Kidney (tissue), 22 donors: ENCODE measurements at places on chromosomes 1 and 21. TPM values are rescaled to one million over a fixed set of nuclear protein-coding genes. Genes with fewer than 3 reads are reported as not detected.

Gene SEC16B
- 4.8 TPM for total RNA-seq

Gene ARMH1
- total RNA-seq, result 3.9 TPM

Gene OR6F1
- total RNA-seq, result not detected

Gene B3GALT2
- total RNA-seq, result 0.25 TPM

Gene ZNF683
- total RNA-seq, result 0.25 TPM

Gene CA14
- total RNA-seq, result 0.35 TPM

Gene TEX38
- 0.35 TPM for total RNA-seq

Gene ANXA9
- 3.3 TPM for total RNA-seq

- no peaks in the 10 kb centered on the region for H3K36me3 ChIP-seq
- peaks cover 2% of the 10 kb centered on the region for H3K4me1 ChIP-seq
- no peak overlapping the region for H3K27ac ChIP-seq
- H3K27me3 ChIP-seq, result no peaks in the 10 kb centered on the region
- DNase-seq, result no peak
Measured at GRCh38 chr1:94528299-94528698, 13.3 kb downstream of the F3 start.

DNA sequence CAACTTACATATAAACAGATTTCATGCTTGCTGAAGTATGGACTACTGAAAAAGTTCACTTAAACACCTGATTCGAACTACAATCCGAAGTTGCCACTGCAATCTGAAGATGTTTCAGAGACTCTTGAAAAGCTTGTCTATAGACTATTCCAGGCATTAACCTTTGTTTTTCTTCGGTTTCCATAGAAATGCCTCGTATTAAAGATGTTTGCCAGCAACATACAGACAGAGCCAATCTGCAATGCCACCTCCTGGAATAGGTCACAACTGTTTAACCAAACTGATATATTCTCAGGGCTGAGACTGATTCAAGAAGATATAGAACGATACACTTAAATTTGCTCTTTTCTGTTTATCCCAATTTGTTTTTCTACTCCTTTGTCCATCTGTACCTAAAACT lies 28.9 kb upstream of the DMRTB1 start:
- H3K4me1 ChIP-seq, result no peaks in the 10 kb centered on the region
- DNase-seq, result no peak
- no peak overlapping the region for H3K4me3 ChIP-seq
- H3K27ac ChIP-seq, result no peak overlapping the region
- no peaks in the 10 kb centered on the region for H3K27me3 ChIP-seq
- no peaks in the 10 kb centered on the region for H3K36me3 ChIP-seq

DNA sequence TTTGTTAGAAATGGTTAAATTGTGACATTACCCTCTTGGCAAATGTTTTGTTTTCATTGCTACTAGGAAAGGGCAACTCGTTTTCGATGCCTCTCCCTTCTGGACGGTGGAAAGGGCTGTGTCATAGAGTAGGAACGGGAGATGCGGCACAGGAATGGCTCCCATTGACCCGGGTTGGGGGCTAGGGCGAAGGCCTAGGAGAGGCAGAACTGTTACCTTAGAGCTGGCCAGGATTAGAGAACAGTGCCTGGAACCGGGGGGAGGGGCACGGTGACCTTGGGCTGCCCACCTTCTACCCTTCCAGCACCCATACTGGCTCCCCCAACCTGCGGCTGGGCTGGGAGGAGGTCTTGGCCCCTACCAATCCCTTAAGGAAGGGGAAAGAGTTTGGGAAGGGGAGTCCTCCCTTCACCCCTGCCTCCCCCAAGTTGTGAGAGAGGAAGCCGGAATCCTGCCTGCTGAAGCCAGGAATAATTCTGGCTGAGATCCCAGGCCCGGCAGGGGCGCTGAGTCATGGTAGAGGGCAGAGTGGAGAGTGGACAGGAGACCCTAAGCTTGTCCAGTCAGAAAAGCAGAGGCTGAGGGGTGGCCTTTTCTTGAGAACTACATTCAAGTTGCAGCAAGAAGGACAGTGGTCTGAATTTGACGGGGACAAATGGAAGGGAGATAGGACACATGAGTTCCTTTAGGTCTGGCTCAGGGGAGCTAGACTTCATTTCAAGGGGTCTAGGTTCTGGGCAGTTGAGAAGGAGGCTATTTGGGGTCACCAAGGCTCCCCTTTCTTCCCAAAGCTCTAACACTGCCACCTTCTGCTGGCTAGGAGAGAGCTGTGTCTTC lies 8.2 kb downstream of the LMNA start:
- H3K36me3 ChIP-seq, result no peaks in the 10 kb centered on the region
- no peak for DNase-seq
- no peaks in the 10 kb centered on the region for H3K27me3 ChIP-seq
- H3K4me1 ChIP-seq, result peaks cover 72% of the 10 kb centered on the region

GRCh38 chr1:225890346-225891228 lies 1.6 kb upstream of the LEFTY1 start:
- no peaks in the 10 kb centered on the region for H3K27me3 ChIP-seq
- H3K4me1 ChIP-seq, result no peaks in the 10 kb centered on the region
- H3K4me3 ChIP-seq, result no peak overlapping the region
- H3K27ac ChIP-seq, result no peak overlapping the region
- no peak for DNase-seq
- no peaks in the 10 kb centered on the region for H3K36me3 ChIP-seq

DNA sequence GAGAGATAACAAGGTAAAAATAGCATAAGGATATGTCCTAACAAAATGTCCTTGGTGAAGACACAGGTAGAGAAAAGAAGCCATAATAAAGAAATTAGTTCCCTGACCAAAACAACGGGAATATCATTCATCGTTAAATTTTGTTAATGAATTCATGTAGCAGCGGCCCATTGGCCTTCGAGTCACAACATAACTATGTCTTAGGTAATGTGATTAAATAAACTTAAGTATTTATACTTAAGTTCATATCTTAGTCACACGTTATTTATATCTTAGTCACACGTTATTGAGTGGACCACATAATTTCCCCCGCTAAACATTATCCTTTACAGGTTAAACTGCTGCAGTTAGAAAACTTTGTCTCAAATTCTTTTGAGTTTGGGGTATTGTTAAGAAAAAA lies 1.2 kb downstream of the NEXN start:
- no peak overlapping the region for H3K27ac ChIP-seq
- no peaks in the 10 kb centered on the region for H3K36me3 ChIP-seq
- no peaks in the 10 kb centered on the region for H3K4me1 ChIP-seq
- H3K4me3 ChIP-seq, result peak overlapping the region; percentile 86
- no peaks in the 10 kb centered on the region for H3K27me3 ChIP-seq

- H3K4me3 ChIP-seq, result no peak overlapping the region
- no peak overlapping the region for H3K27ac ChIP-seq
- peak; percentile 11 for DNase-seq
- no peaks in the 10 kb centered on the region for H3K36me3 ChIP-seq
- H3K4me1 ChIP-seq, result no peaks in the 10 kb centered on the region
Measured at GRCh38 chr21:31363720-31364119, 19.7 kb upstream of the TIAM1 start.

- no peak overlapping the region for H3K4me3 ChIP-seq
- H3K36me3 ChIP-seq, result peaks cover 3% of the 10 kb centered on the region
- peak; percentile 10 for DNase-seq
Measured at GRCh38 chr1:156198831-156199349, 5.0 kb downstream of the SLC25A44 start.

DNA sequence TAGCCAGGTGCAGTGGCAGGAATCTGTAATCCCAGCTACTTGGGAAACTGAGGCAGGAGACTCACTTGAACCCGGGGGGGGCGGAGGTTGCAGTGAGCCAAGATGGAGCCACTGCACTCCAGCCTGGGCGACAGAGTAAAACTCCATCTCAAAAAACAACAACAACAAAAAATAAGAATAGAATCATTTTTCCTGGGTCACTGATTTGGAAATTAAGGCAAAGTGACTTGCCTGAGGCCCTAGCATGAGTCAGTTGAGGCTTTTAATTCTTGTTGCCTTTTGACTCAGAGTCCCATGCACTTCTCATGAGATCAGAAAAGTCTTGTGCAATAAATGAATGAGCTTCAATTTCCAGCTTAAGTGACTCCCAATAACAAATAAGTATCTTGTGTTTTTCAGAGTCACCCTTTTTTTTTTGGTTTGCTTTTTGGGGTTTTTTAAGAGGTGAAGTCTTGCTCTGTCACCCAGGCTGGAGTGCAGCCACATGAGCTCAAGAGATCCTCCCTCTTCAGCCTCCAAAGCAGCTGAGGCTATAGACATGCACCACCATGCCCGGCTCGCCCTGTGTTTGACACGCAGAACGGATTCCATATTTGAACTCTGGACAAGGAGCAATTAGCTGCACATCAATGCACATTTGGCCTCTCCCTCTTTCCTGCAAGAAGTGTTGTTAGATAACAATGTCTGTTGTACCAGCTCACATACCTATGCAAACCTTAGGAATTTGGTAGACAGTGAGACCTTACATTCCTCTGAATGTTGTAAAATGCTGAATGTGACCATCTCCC lies 3.4 kb upstream of the PLEKHM2 start:
- no peaks in the 10 kb centered on the region for H3K4me1 ChIP-seq
- DNase-seq, result no peak
- no peaks in the 10 kb centered on the region for H3K27me3 ChIP-seq
- no peaks in the 10 kb centered on the region for H3K36me3 ChIP-seq
- H3K4me3 ChIP-seq, result no peak overlapping the region

GRCh38 chr1:17739050-17739449 lies 16.1 kb upstream of the ACTL8 start:
- no peaks in the 10 kb centered on the region for H3K4me1 ChIP-seq
- no peaks in the 10 kb centered on the region for H3K36me3 ChIP-seq
- no peak overlapping the region for H3K27ac ChIP-seq
- no peak overlapping the region for H3K4me3 ChIP-seq
- H3K27me3 ChIP-seq, result no peaks in the 10 kb centered on the region

DNA sequence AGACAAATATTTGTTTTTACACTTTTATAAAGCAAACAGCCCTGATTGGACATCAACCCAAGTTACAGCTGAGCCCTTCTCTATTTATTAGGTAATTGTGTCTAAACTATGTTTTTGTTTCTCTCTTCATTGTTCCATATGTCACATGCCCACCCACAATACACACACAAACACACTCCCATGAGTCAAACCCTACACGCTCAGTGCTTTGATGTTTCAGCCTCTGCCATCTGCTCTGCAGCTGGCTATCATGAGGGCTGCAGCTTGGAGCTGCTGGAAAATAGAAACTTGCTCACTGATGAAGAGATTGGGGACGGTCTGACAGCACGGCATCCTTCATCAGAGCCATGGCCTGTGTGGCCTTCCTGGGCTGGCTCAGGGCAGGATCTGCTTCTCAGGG lies 41.7 kb downstream of the PSMG1 start:
- H3K36me3 ChIP-seq, result no peaks in the 10 kb centered on the region
- no peak overlapping the region for H3K4me3 ChIP-seq
- H3K27ac ChIP-seq, result no peak overlapping the region
- H3K4me1 ChIP-seq, result no peaks in the 10 kb centered on the region
- no peak for DNase-seq

- no peak overlapping the region for H3K27ac ChIP-seq
- no peaks in the 10 kb centered on the region for H3K27me3 ChIP-seq
- no peak for DNase-seq
- H3K4me3 ChIP-seq, result no peak overlapping the region
Measured at GRCh38 chr1:234507626-234508387, 28.8 kb upstream of the TARBP1 start.

DNA sequence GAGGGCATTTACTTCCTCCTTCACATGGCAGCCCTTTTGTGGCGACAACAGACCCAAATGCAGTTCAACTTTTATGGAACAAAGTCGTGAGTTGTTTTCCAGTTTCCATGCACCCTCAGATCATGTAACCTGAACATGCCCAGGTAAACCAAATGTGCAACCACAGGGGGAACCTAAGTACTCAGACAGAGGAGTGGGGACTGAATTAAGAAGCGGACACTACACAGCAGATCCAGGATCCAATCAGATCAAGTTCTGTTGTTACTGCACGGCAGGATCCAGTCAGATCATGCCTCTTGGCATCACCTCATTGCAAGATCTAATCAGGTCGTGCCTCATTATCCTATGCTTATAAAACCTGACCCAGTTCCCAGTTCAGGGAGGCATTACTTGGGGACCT lies 115.7 kb downstream of the MATN1 start:
- no peaks in the 10 kb centered on the region for H3K27me3 ChIP-seq
- H3K4me3 ChIP-seq, result no peak overlapping the region
- no peak for DNase-seq
- no peaks in the 10 kb centered on the region for H3K36me3 ChIP-seq
- H3K4me1 ChIP-seq, result no peaks in the 10 kb centered on the region
- H3K27ac ChIP-seq, result no peak overlapping the region

DNA sequence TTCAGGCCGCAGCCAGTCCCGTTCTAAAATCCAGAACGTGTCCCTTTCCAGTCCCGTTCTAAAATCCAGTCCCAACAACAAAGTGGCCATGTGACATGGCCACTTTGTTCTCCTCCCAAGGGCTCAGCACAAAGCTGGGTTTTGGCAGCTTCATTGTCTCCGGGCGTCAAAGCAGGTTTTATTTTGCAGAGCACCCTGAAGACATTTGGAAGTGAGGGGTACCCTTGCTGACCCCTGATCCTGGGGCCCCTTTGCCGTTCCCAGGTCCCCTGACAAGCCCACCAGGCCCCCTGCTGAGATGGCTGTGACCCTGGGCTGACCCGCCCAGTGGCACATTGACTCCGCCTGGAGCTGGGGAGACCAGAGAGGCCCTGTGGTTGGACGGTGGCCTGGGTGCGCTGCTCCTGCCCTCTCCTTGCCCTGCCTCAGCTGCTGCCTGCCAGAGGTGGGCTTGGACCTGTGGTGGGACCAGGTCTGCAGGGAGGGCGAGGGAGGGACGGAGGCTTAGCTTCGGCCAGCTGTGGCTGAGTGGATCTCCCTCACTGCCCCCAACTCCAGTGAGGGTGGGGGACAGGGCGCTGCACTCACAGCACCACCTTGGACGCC lies 4.3 kb downstream of the PFKL start:
- H3K4me1 ChIP-seq, result peaks cover 27% of the 10 kb centered on the region
- peak overlapping the region; percentile 23 for H3K4me3 ChIP-seq
- DNase-seq, result no peak
- H3K36me3 ChIP-seq, result peaks cover 4% of the 10 kb centered on the region
- peak overlapping the region; percentile 94 for H3K27ac ChIP-seq
- H3K27me3 ChIP-seq, result no peaks in the 10 kb centered on the region

GRCh38 chr1:211932231-211932932 lies 101.8 kb upstream of the LPGAT1 start:
- no peak for DNase-seq
- H3K27me3 ChIP-seq, result no peaks in the 10 kb centered on the region
- no peak overlapping the region for H3K27ac ChIP-seq
- H3K4me3 ChIP-seq, result no peak overlapping the region
- H3K4me1 ChIP-seq, result no peaks in the 10 kb centered on the region
- no peaks in the 10 kb centered on the region for H3K36me3 ChIP-seq

GRCh38 chr1:234936612-234937389 lies 191.8 kb downstream of the TOMM20 start:
- H3K4me3 ChIP-seq, result no peak overlapping the region
- H3K36me3 ChIP-seq, result no peaks in the 10 kb centered on the region
- H3K27me3 ChIP-seq, result no peaks in the 10 kb centered on the region
- peaks cover 2% of the 10 kb centered on the region for H3K4me1 ChIP-seq
- H3K27ac ChIP-seq, result no peak overlapping the region
- DNase-seq, result no peak

DNA sequence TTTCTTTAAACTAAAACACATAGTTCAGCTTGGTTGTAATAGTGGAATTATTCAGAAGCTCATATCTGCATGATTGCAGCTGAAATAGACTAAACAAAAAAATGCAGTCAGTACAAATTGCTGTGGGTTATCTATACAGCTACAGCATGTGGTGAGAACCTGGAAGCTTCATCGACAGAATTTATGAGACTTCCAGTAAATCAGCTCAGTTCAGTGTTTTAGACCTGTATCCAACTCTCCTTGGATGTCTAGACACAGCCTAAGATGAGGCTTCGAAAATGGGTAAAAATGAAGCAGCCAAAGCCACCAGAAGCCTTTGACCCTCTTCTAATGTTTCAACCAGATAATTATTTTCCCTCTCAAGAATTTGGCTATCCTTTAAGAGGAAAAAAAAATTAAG lies 127.1 kb upstream of the C1orf105 start:
- no peak overlapping the region for H3K27ac ChIP-seq
- no peaks in the 10 kb centered on the region for H3K36me3 ChIP-seq
- no peaks in the 10 kb centered on the region for H3K27me3 ChIP-seq
- H3K4me1 ChIP-seq, result no peaks in the 10 kb centered on the region
